ENCODE measurements at places on chromosomes 6 and 20. TPM values are rescaled to one million over a fixed set of nuclear protein-coding genes. Genes with fewer than 3 reads are reported as not detected.
A peak's percentile ranks its signal among the peaks of the same experiment; 100 is the strongest.

DNA sequence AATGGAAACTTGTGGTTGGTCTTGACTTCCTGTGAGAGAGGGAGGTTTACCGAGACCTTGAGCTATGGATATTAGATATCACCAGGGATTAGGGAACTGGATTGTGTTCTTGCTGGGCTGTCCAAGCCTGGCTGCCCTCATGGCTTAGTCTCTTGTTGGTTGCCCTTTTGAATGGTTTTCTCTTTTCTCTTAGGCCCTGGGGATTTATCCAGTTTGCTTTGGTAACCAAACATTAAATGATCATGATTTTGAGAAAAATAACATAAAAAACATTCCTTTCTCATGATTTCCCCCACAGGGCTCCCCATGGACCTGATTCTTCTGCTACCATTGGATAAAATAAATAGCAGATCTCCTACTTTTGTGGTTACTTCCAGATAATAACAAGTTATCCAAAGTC is 306.4 kb upstream of the RNF217 start:
- no peak overlapping the region for H3K27ac ChIP-seq
- no peak for DNase-seq
- H3K4me3 ChIP-seq = no peak overlapping the region
- no peaks in the 10 kb centered on the region for H3K36me3 ChIP-seq
- H3K4me1 ChIP-seq = peaks cover 7% of the 10 kb centered on the region
- H3K27me3 ChIP-seq = no peaks in the 10 kb centered on the region

DNA sequence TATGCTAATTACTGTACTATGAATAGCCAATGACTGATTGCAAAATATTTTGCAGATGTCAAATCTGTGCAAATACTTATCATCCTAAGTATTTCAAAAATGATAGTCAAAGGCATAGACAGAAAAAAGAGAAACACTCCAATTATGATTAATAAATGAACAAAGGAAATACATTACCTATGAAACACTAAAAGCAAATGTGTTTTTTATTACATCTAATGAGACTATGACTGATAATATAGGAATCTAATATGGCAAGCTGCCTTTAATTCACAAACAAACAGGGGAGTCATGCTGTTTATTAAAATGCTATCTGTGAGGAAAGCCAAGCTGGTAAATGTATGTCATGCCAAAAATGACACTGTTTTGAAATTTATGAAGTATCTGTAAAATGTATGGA is 713.2 kb upstream of the NRSN1 start:
- H3K4me3 ChIP-seq = no peak overlapping the region

- no peak overlapping the region for H3K27ac ChIP-seq
- no peaks in the 10 kb centered on the region for H3K36me3 ChIP-seq
- H3K4me1 ChIP-seq = no peaks in the 10 kb centered on the region
- no peak overlapping the region for H3K4me3 ChIP-seq
These were observed 131.0 kb upstream of the PHACTR1 start for GRCh38 chr6:12585497-12585958.

DNA sequence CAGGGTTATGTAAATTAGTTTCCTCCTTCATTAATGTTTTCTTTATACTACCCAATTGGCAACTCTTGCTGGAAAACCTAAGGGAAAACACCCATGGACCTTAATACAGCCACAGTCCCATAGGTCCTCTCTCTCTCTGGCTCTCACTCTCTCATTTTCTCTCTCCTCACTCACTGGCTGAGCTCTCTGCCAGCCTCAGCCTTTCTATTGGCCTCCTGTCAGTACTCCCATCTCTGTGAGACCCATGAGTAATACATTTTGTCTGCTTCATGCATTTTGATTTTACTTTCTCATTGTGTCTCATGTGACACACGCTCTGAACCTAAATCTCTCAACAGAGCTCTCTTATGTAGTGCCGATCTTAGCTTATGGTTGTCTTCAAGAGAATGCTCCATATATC is 907.5 kb downstream of the C6orf118 start:
- no peak overlapping the region for H3K4me3 ChIP-seq
- H3K27me3 ChIP-seq = no peaks in the 10 kb centered on the region
- no peaks in the 10 kb centered on the region for H3K4me1 ChIP-seq
- no peaks in the 10 kb centered on the region for H3K36me3 ChIP-seq

- H3K27me3 ChIP-seq = no peaks in the 10 kb centered on the region
- no peak for DNase-seq
- H3K4me1 ChIP-seq = no peaks in the 10 kb centered on the region
- H3K27ac ChIP-seq = no peak overlapping the region
- H3K36me3 ChIP-seq = no peaks in the 10 kb centered on the region
- H3K4me3 ChIP-seq = no peak overlapping the region
These were observed 68.6 kb downstream of the BMP6 start for GRCh38 chr6:7794509-7794908.

DNA sequence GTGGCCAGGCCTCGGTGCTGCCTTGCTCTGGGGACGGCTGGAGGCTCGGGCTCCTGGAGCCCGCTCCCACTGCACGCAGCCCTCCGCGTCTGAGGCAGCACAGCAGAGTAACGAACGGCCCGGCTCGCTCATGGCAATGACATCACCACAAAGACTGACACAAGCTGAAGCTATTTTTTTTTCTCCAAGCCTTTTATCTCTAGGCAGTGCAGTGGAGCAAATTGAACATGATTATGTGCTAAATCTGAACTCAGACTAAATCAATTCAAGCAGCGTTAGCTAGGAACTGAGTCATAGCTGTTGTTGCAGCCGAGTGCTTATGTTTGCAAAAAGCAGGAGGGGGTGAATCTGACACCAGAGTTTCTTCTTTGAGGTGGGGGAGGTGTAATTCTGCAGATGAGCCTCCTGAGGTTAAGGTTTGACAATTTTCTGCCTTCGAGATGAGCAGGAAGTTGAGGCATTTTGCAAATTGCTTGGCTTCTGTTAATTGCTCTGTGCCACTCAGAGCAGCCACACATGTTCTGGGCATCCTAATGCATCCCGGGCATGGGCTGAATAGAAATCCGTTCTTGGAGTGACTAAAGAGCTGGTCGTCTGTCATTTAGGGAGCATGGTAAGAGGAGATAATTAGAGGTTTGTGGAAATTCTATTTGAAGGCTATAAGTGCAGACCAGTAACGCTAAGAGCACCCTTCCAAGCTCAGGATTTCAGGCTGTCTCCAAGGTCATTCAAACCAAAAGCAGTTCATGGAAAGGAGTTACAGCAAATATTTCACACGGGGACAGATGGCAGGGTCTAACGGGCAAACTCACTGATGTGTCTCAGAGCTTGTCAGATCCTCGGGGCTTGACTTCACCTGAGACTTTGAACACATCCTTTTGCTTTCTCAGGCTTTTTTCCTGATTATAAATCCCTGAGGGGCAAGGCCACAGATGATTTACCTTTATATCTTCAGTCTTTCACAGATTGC is 155.1 kb upstream of the ENPP5 start:
- no peak overlapping the region for H3K4me3 ChIP-seq
- no peak for DNase-seq
- H3K36me3 ChIP-seq = no peaks in the 10 kb centered on the region
- H3K4me1 ChIP-seq = peaks cover 7% of the 10 kb centered on the region
- no peak overlapping the region for H3K27ac ChIP-seq

GRCh38 chr20:50224531-50225255 is 34.1 kb downstream of the CEBPB start:
- H3K4me3 ChIP-seq = no peak overlapping the region
- no peaks in the 10 kb centered on the region for H3K36me3 ChIP-seq
- no peak for DNase-seq
- H3K27ac ChIP-seq = no peak overlapping the region
- no peaks in the 10 kb centered on the region for H3K27me3 ChIP-seq
- no peaks in the 10 kb centered on the region for H3K4me1 ChIP-seq

DNA sequence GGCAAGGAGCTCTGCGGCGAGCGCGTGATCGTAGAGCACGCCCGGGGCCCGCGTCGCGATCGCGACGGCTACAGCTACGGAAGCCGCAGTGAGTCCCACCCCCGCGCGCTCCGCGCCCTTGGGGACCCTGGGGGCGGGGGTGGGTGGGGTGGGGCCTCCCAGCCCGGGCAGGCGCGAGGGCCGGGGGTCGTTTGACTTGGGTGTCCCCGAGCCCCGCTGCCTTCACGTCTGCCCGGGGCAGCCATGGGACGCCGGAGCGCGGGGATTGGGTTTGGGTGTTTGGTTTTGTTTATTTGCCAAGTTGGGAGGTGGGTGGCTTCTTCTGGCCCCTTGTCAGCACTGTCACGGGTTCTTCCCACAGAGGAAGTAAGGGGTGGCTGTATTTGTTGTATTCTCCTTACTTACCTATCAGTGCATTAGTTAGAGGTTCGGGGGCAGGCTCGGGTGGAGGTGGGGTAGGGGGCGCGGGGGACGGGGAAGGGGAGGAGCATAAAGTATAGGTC is 777 bp downstream of the SRSF6 start:
- H3K27ac ChIP-seq = peak overlapping the region; percentile 100
- no peaks in the 10 kb centered on the region for H3K27me3 ChIP-seq
- peak overlapping the region; percentile 99 for H3K4me3 ChIP-seq
- H3K36me3 ChIP-seq = peaks cover 22% of the 10 kb centered on the region

- H3K36me3 ChIP-seq = no peaks in the 10 kb centered on the region
- no peaks in the 10 kb centered on the region for H3K4me1 ChIP-seq
- peak; percentile 78 for DNase-seq
- H3K4me3 ChIP-seq = peak overlapping the region; percentile 69
These were observed 493 bp downstream of the CRYBG1 start for GRCh38 chr6:106360989-106361430.

GRCh38 chr20:31722257-31723068 is at the start of gene BCL2L1:
Gene BCL2L1, minus strand, starts transcription at chr20:31722868. Its CDS starts 650 bp downstream, at chr20:31722218.
- peaks cover 36% of the 10 kb centered on the region for H3K4me1 ChIP-seq
- H3K4me3 ChIP-seq = peak within 1 kb of the TSS; percentile 94
- no peaks in the 10 kb centered on the region for H3K27me3 ChIP-seq
- H3K36me3 ChIP-seq = no peaks in the 10 kb centered on the region
- peak within 1 kb of the TSS; percentile 95 for H3K27ac ChIP-seq
- DNase-seq = peak; percentile 80

DNA sequence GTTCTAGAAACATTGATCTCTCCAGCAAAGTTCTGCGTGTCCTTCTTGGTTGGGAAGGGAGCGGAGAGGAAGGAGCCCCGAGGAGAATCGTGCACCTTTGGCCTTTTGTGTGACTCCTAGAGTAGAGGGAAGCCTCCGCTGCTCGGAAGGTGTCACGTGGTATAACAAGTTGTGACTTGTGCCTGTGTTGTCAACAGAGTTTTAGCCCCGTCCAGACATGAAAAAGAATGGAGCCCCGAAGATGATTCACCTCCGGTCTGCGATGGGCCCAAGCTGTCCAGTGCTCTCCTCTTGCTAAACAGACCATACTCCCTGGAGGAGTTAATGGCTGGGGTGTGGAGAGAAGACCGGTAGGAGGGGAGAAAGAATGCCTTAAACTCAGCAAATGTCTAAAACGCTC is 7.0 kb downstream of the EYA2 start:
- H3K4me3 ChIP-seq = no peak overlapping the region
- no peaks in the 10 kb centered on the region for H3K27me3 ChIP-seq
- no peak for DNase-seq
- H3K4me1 ChIP-seq = no peaks in the 10 kb centered on the region
- H3K27ac ChIP-seq = no peak overlapping the region
- no peaks in the 10 kb centered on the region for H3K36me3 ChIP-seq

- H3K27me3 ChIP-seq = no peaks in the 10 kb centered on the region
- H3K27ac ChIP-seq = no peak overlapping the region
- no peaks in the 10 kb centered on the region for H3K36me3 ChIP-seq
- H3K4me3 ChIP-seq = no peak overlapping the region
These were observed 236.8 kb downstream of the PACRG start for GRCh38 chr6:162964488-162965140.

DNA sequence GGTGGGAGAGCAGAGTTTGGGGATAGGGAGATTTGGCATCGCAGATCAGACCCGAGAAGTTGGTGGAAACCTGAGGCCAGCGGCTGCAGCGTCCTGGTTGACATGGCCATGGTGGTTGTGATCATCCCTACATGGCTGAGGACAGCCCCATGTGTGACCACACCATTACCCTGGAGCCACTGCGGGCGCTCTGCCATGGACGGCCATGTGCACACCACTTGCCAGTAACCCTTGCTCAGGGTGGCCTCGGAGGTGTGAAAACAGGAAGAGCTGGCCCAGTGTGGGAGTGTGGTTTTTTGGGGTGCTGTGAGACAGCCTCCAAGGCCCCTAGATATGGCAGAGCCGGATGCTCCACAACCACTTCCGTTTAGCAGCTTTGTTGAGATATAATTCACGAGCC is 64.4 kb downstream of the TMEM242 start:
- no peaks in the 10 kb centered on the region for H3K27me3 ChIP-seq
- no peak for DNase-seq
- no peaks in the 10 kb centered on the region for H3K36me3 ChIP-seq
- H3K4me3 ChIP-seq = no peak overlapping the region
- no peaks in the 10 kb centered on the region for H3K4me1 ChIP-seq

- no peak overlapping the region for H3K27ac ChIP-seq
- H3K4me1 ChIP-seq = peaks cover 4% of the 10 kb centered on the region
- H3K4me3 ChIP-seq = no peak overlapping the region
- no peaks in the 10 kb centered on the region for H3K36me3 ChIP-seq
- no peak for DNase-seq
These were observed 24.2 kb upstream of the MYMX start for GRCh38 chr6:44192428-44193041.

DNA sequence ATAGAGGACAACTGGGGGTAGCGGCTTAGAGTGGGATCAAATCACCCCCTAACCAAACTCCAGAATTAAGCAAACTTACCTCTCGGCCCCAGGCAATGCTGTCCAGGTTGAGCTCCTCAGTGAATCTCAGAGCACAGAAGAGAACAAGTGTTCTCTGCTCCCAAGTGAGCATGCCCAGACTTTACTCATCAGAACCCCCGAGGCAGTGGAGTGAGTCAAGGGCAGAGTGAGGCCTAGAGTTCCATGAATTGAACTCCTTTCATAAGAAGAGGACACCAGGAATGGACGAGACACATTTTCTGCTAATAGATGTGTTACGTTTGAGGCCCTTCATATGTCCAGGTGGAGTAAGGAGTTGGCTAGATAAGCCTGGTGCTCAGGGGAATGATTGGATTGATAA is 134.0 kb upstream of the DTNBP1 start:
- no peaks in the 10 kb centered on the region for H3K4me1 ChIP-seq
- H3K27me3 ChIP-seq = no peaks in the 10 kb centered on the region
- no peak overlapping the region for H3K27ac ChIP-seq
- no peak overlapping the region for H3K4me3 ChIP-seq

GRCh38 chr6:12315292-12316081 is 25.3 kb downstream of the EDN1 start:
- no peaks in the 10 kb centered on the region for H3K36me3 ChIP-seq
- no peaks in the 10 kb centered on the region for H3K4me1 ChIP-seq
- H3K4me3 ChIP-seq = no peak overlapping the region
- no peak for DNase-seq

- no peak overlapping the region for H3K4me3 ChIP-seq
- peaks cover 7% of the 10 kb centered on the region for H3K36me3 ChIP-seq
- no peak for DNase-seq
- no peaks in the 10 kb centered on the region for H3K27me3 ChIP-seq
- H3K4me1 ChIP-seq = peaks cover 9% of the 10 kb centered on the region
- H3K27ac ChIP-seq = no peak overlapping the region
These were observed 24.7 kb downstream of the MRPL14 start for GRCh38 chr6:44102527-44102926.

The TASP1 gene
- 4.5 TPM for polyA plus RNA-seq

The ANKEF1 gene
- 2.8 TPM for polyA plus RNA-seq

The TMEM200A gene
- 6.2 TPM for polyA plus RNA-seq

The TP53TG5 gene
- polyA plus RNA-seq = not detected

The MLIP gene
- not detected for polyA plus RNA-seq

The EIF6 gene
- polyA plus RNA-seq = 374 TPM

The CEP162 gene
- 0.72 TPM for polyA plus RNA-seq
